ENCODE measurements at places on chromosomes 4 and X.

DNA sequence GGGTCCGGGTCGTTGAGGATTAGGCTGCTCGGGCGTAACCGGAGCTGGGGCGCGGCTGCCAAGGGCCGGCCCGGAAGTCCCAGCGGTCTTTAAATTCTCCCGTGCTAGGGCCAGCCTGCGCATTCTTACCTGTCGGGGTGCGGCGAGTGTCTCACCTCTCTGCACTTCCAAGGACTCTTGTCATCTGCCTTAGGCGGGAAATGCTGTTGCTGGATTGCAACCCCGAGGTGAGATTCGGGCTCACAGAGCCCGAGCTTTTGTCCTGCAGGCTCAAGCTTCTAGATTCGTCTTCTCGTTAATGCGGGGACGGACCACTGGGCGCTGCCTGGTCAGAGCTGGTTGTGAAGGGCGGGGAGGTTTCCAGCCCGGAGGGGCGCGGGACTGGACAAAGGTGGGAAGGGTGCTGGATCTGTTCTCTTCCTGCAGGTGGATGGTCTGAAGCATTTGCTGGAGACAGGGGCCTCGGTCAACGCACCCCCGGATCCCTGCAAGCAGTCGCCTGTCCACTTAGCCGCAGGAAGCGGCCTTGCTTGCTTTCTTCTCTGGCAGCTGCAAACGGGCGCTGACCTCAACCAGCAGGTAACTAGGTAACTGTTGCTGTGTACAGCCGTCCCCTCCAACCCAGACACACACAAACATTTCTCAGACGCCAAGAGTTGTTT, at the start of gene ANKRD37:
Gene ANKRD37 (plus strand): TSS at position 118 of the 662 bp plus-strand sequence. CDS start 83 bp downstream, at position 201.
- DNase-seq = no peak

- no peak for DNase-seq
These were observed 1441.2 kb downstream of the PCDH7 start for GRCh38 chr4:32161392-32161791.

- no peak for DNase-seq
These were observed 184.8 kb downstream of the GBA3 start for GRCh38 chr4:22877486-22878052.

GRCh38 chrX:105424729-105425128, 204.2 kb upstream of the TEX13A start:
- DNase-seq = no peak

DNA sequence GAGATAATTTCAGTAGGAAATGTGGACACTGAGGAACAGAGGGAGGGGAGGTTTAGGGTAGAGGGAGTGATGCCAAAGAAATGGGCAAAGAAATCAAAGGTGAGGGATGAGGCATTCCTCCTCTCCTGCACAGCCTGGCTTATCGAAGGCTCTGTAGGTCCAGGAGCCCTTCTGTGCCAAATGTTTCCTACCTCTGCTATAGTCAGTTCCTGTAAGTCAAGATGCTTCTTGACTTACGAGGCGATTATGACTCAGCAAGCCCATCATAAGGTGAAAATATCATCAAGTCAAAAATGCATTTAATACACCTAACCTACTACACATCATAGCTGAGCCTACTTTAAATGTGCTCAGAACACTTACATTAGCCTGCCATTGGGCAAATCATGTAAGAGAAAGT, 60.0 kb upstream of the ARHGAP24 start:
- no peak for DNase-seq

- no peak for DNase-seq
These were observed 584.8 kb upstream of the AGA start for GRCh38 chr4:178026999-178027398.

- no peak for DNase-seq
These were observed 12.3 kb downstream of the PITX2 start for GRCh38 chr4:110610620-110610939.

Measured in CD4-positive, alpha-beta T cell treated with Interleukin-21 for 1 hour (primary cell).